ENCODE measurements at places on chromosomes 2 and 18. TPM values are rescaled to one million over a fixed set of nuclear protein-coding genes. Genes with fewer than 3 reads are reported as not detected.

Gene SLC9A4
- 0.12 TPM for total RNA-seq

Gene RBM44
- total RNA-seq: 4.0 TPM

Gene PMAIP1
- 139 TPM for total RNA-seq

Gene KHK
- total RNA-seq: 4.5 TPM

DNA sequence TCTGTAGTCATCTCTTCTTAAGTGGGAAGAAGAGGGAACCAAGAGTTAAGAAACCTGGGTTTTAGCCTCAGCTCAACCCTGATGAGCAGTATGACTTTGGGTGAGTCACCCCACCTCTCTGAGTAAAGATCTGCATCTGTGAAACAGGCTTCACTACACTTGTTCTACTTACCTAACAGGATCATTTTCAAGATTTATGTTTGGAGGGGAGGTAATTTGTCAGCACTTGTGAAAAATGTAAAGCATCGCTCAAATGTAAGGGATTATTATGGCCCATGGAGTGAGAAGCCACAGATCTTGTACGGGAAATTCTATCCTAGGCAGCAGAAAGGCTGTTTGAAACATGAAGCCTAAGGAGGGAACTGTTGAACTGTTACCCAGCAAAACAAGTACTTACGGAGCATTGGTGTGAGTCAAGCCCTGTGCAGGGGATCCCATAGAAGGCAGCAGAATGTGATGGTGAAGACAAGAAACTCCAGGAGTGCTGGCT lies 160.6 kb downstream of the PRKCE start:
- peaks cover 3% of the 10 kb centered on the region for H3K4me1 ChIP-seq
- H3K27me3 ChIP-seq: no peaks in the 10 kb centered on the region
- DNase-seq: no peak
- H3K36me3 ChIP-seq: peaks cover 3% of the 10 kb centered on the region
- H3K4me3 ChIP-seq: no peak overlapping the region

GRCh38 chr2:27509326-27509725 lies 12.7 kb downstream of the GCKR start:
- DNase-seq: no peak
- no peak overlapping the region for H3K4me3 ChIP-seq
- no peak overlapping the region for H3K27ac ChIP-seq
- peaks cover 19% of the 10 kb centered on the region for H3K27me3 ChIP-seq
- H3K36me3 ChIP-seq: no peaks in the 10 kb centered on the region

Gene MRPL33
- total RNA-seq: 24.6 TPM

GRCh38 chr2:152462120-152462519 lies 127.1 kb downstream of the FMNL2 start:
- peaks cover 2% of the 10 kb centered on the region for H3K4me1 ChIP-seq
- no peak overlapping the region for H3K4me3 ChIP-seq
- H3K27ac ChIP-seq: no peak overlapping the region
- no peak for DNase-seq
- H3K27me3 ChIP-seq: peaks cover 35% of the 10 kb centered on the region

DNA sequence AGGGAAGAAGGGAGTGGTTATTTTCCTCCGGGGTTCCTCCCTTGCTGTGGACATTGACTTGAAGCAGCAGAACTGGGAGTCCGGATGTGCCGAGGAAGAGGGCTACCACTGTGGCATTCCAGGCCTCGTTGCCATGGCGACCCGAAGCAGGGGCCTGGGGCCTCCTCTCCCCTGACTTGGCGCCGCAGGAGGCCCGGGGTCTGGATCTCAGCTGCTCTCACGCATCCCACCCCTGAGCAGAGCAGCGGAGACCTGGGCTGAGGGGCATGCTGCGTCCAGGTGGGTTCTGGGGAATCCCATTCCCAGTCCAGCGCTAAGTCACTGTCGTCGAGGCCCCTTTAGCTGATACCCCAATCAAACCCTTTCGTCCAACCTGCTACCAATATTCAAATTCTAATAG lies 100.2 kb downstream of the BCL11A start:
- H3K36me3 ChIP-seq: no peaks in the 10 kb centered on the region
- H3K27me3 ChIP-seq: no peaks in the 10 kb centered on the region
- no peak overlapping the region for H3K27ac ChIP-seq
- no peak overlapping the region for H3K4me3 ChIP-seq
- no peak for DNase-seq
- no peaks in the 10 kb centered on the region for H3K4me1 ChIP-seq

DNA sequence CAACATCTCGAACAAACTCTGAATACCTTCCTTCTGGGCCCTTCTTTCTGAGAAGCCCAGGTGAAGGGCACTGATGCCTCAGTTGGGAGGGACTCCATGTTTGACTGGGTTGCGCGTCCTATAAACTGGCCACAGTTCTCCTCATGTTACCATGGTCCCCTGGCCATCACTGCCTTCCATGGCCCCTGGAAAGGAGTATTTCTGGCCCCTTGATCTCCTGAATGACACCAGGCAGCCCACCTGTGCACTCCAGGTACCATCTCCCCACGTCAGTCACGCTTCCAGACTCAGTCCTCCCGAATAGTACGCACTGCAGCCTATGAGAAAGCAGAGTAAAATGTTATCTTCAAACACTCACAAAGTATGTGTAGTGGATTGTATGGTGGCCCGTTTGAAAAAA lies 73.9 kb downstream of the ACKR3 start:
- H3K36me3 ChIP-seq: no peaks in the 10 kb centered on the region
- H3K27me3 ChIP-seq: peaks cover 43% of the 10 kb centered on the region
- no peak overlapping the region for H3K27ac ChIP-seq
- DNase-seq: no peak

GRCh38 chr2:134918526-134919340 lies at the start of gene CCNT2:
Gene CCNT2 (plus strand): TSS chr2:134918822. CDS start chr2:134918855, 33 bp downstream.
- peaks cover 9% of the 10 kb centered on the region for H3K36me3 ChIP-seq
- peak; percentile 100 for DNase-seq
- H3K4me3 ChIP-seq: peak within 1 kb of the TSS; percentile 99
- H3K27me3 ChIP-seq: no peaks in the 10 kb centered on the region

DNA sequence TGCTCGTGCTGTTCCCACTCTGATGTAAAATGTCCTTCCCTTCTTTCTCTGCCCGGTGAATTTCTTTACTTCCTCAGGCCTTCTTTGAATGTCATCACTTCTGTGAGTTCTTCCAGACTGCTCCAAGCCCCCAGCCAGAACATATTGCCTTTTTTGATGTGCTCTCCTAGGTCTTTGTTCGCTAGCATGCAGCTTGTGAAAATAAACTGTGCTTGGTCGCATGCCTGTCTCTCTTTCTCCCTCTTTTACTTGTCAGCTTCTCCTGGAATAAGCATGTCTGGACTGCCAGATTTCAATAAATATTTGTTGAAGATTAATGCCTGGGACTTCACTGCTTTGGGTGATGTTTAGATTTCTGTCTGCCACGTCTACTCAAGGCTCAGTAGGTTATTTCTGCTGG lies 82.7 kb upstream of the ARHGAP28 start:
- no peak for DNase-seq
- H3K27ac ChIP-seq: no peak overlapping the region
- H3K27me3 ChIP-seq: no peaks in the 10 kb centered on the region
- H3K36me3 ChIP-seq: no peaks in the 10 kb centered on the region
- no peak overlapping the region for H3K4me3 ChIP-seq
- no peaks in the 10 kb centered on the region for H3K4me1 ChIP-seq

- H3K4me3 ChIP-seq: no peak overlapping the region
- DNase-seq: no peak
- H3K36me3 ChIP-seq: no peaks in the 10 kb centered on the region
- H3K27me3 ChIP-seq: no peaks in the 10 kb centered on the region
- no peak overlapping the region for H3K27ac ChIP-seq
- peaks cover 2% of the 10 kb centered on the region for H3K4me1 ChIP-seq
These were observed 10.4 kb downstream of the AP1S3 start for GRCh38 chr2:223826995-223827394.

Gene SCN1A
- total RNA-seq: not detected

- no peak for DNase-seq
- H3K36me3 ChIP-seq: peaks cover 3% of the 10 kb centered on the region
- H3K4me1 ChIP-seq: peaks cover 6% of the 10 kb centered on the region
- H3K27me3 ChIP-seq: peaks cover 21% of the 10 kb centered on the region
- H3K4me3 ChIP-seq: no peak overlapping the region
- H3K27ac ChIP-seq: no peak overlapping the region
These were observed 6.9 kb upstream of the ZFAND2B start for GRCh38 chr2:219199470-219200211.

GRCh38 chr2:236717120-236717519 lies 147.5 kb downstream of the ACKR3 start:
- no peak overlapping the region for H3K4me3 ChIP-seq
- H3K27ac ChIP-seq: no peak overlapping the region
- no peaks in the 10 kb centered on the region for H3K4me1 ChIP-seq
- no peak for DNase-seq

DNA sequence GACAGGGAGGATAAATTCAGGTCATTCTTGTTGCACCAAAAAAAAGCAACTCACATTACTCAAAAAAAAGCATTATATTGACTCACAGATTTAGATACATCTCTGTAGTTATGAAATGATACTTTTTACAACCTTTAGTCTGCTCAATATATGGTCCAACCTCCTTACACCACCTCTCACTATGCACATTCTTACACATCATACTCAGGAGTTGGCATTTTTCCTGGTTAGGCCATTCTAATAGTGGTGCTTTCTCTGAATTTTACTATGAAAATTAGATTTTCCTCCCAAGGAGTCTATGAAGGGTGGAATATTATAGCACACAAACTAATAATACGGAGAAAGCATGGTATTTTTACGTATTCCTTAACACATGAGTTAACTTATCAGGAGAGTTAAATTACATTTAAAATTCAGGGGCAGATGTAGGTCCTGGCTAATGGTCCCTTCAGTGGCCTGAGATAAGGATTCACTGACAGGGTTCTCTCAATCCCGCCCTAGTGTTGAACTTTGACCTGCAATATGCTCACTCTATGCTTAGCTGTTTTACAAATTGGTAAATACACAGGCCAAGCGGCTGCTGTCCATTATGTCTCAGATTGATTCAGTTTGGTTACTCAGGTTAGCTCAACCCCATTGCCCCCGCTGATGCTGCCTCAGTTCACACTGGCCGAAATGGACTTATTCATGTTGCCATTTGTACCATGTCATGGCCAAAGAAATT lies 153.6 kb downstream of the NCKAP5 start:
- H3K36me3 ChIP-seq: no peaks in the 10 kb centered on the region
- no peaks in the 10 kb centered on the region for H3K4me1 ChIP-seq
- H3K27me3 ChIP-seq: peaks cover 6% of the 10 kb centered on the region

- no peak overlapping the region for H3K4me3 ChIP-seq
- H3K4me1 ChIP-seq: no peaks in the 10 kb centered on the region
- H3K27ac ChIP-seq: no peak overlapping the region
- no peak for DNase-seq
- H3K36me3 ChIP-seq: peaks cover 2% of the 10 kb centered on the region
These were observed 271.3 kb downstream of the KCNS3 start for GRCh38 chr2:18149660-18150246.

Gene NCKAP5
- total RNA-seq: not detected

DNA sequence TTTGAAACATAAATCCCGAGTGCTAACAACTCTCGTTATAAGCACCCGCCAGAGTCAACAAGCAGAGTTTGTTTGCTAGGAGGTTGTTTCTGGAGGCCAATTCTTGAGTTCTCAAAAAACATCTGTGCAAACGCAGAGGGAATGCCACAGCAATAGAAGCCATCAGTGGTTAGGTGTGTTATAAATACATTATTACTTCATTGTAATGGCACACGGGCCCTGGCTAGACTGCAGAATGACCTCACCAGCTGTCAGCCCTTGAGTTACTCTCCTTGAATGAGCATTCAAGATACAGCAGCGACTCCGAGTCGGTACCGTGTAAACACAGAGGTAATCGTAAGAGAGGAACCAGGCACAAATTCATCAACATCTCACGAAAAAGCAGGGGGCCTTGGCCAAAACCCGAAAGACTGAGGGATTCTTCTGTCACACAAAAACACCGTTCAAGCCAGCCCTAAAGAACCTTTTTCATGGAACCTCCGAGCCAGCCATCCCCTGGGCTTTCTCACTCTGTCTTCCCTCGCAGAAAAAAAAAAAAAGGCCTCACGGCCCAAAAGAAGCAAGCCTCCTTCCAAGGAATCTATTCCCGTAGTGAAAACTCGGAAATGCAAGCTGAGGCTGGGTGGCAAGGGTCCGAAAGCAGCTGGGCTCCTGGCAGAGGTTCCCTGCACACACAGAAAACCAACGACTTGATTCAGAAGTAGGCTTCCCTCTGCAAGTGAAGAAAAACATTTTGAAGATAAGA lies 133.7 kb upstream of the MEIS1 start:
- no peak overlapping the region for H3K27ac ChIP-seq
- H3K4me3 ChIP-seq: no peak overlapping the region
- DNase-seq: no peak
- no peaks in the 10 kb centered on the region for H3K4me1 ChIP-seq
- no peaks in the 10 kb centered on the region for H3K36me3 ChIP-seq

- H3K27me3 ChIP-seq: no peaks in the 10 kb centered on the region
- no peaks in the 10 kb centered on the region for H3K4me1 ChIP-seq
- no peak overlapping the region for H3K27ac ChIP-seq
- H3K4me3 ChIP-seq: no peak overlapping the region
These were observed 99.2 kb downstream of the SESTD1 start for GRCh38 chr2:179165356-179166000.

Gene EMILIN2
- total RNA-seq: 5.8 TPM

- H3K4me3 ChIP-seq: no peak overlapping the region
- H3K27ac ChIP-seq: no peak overlapping the region
- H3K27me3 ChIP-seq: peaks cover 71% of the 10 kb centered on the region
- H3K36me3 ChIP-seq: no peaks in the 10 kb centered on the region
These were observed 388.9 kb downstream of the ALK start for GRCh38 chr2:29532436-29532835.

GRCh38 chr2:43345391-43345813 lies 119.0 kb upstream of the ZFP36L2 start:
- peaks cover 10% of the 10 kb centered on the region for H3K4me1 ChIP-seq
- H3K36me3 ChIP-seq: peaks cover 5% of the 10 kb centered on the region
- H3K27me3 ChIP-seq: no peaks in the 10 kb centered on the region
- no peak overlapping the region for H3K4me3 ChIP-seq

Gene MLPH
- not detected for total RNA-seq

Gene WDR7
- total RNA-seq: 62.2 TPM
